ENCODE measurements at places on chromosomes 3 and 15. TPM values are rescaled to one million over a fixed set of nuclear protein-coding genes. Genes with fewer than 3 reads are reported as not detected.

DNA sequence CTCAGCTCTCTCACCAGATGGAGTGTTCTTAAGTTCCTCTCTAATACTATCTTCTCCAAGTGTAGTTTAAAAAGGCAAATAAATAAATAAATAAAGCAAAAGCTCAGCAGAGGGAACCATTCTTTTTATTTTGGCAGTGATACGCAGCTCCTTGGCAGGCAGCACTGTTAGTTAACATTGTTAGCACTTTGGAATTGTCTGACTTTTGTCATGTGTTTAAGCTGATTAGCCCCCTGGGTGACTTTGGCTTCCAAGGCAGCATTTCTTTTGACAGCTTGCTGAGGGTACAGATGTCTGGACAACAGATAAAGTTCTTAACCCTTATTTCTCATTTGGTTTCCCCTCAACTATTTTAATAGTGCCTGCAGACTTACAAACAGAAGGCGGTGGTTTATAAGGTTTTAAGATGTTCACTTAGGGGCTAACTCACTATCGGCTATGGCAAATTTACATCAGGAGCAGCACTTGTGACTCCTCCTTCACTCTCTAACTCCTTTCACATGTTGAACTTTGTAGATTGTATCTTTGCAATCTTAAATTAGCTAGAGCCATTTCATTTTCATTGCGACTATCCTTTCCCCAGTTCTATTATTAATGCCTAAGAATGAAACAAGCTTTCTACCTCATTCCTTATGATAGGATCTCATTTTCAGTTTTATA lies 213.4 kb downstream of the ZBBX start:
- no peak for DNase-seq

- DNase-seq = no peak
Measured at GRCh38 chr3:114627770-114628169, 333.9 kb downstream of the TIGIT start.

DNA sequence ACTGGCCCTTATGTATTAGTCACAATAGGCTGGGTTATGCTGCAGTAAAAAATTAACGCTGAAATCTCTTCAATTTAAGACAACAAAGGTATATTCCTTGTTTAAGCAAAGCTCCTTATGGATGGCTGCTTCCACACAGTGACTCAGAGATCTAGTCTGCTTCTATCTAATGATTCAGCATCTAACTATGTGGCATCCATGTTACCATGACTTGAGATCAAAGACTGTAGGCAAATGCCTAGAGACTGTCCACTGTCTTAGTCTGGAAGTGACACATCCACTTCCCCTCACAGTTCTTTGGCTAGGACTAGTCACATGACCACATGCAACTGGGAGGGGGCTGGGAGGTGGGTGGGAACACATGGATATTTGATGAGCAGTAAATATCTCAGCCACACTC lies 61.3 kb upstream of the PSMD6 start:
- DNase-seq = no peak

- no peak for DNase-seq
Measured at GRCh38 chr3:101259485-101260341, 60.7 kb downstream of the IMPG2 start.

GRCh38 chr15:76185716-76186115 lies 125.6 kb downstream of the ETFA start:
- peak; percentile 19 for DNase-seq

DNA sequence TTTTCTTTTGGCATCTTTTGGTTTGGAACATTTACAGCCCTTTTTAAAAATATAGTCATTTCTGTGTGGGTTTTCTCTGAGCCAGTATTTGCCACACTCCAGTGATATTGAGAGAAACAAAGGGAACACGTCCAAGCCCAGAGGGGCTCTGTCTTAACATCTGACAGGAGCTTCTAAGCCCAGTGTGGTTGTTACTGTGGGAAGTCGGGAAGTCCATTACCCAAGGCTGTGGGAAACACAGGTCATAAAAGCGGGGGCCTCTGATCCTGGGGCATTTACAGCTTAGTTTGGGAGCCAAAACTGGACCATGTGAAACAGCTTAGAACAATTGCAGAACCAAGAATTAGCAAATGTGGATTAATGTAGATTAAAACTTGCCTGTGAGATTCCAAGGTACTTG lies 123.0 kb downstream of the PTPRG start:
- DNase-seq = no peak

DNA sequence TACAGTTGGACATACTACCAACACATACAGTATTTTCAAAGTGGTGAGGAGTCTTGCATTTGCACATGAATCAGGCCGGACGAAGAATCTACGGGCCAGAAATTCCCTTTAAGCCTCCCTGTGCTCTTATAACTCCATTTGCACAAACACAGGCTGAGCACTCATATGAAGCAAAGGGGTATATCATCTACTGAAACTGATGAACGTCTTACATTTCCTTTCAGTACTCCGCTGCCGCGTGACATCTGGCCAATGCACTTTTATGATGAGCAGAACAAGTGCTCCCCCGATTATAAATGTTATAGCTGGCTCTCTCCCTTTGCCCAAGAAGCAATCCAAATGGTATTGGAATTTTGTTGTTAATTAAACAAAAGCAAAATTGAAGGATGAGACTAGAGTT lies 110.3 kb upstream of the ICE2 start:
- DNase-seq = peak; percentile 46

- no peak for DNase-seq
Measured at GRCh38 chr3:139491027-139491700, 14.8 kb upstream of the RBP2 start.

DNA sequence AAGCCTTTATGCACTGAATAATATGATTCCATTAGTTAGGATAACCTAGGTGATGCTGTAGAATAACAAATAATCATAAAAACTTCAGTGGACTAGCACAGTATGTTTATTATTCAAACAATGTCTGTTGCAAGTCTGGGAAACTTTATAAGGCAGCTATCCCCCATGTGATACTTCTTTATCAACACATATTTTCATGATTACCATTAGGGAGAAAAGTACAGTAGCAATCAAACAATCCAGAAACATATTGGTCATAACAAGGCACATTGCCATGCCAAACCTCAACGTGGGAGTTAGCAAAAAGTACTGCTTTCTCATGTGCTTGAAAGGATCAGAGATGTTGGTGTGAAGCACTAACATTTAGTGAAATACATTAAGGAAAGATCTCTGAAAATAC lies 35.5 kb downstream of the EOMES start:
- no peak for DNase-seq

DNA sequence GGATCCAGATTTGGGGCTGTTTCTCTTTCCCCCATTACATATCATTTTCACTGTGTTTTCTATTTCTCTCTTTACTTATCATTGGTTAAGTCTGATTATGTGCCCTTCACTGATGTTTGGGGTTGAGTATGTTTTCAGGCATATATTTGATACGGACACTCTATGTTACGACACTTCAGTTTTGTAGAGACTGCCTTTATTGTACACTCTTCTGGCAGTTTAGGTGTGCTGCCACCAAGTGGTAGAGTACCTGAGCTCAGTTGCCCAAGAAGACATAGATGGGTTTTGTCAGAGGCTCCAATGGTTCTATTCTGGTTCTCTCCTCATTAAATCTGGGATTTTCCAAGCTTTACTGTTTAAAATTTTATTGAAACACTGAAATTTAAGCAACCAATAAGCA lies 255.0 kb upstream of the ROPN1 start:
- no peak for DNase-seq

- no peak for DNase-seq
Measured at GRCh38 chr15:80779658-80780415, 667 bp downstream of the CEMIP start.

DNA sequence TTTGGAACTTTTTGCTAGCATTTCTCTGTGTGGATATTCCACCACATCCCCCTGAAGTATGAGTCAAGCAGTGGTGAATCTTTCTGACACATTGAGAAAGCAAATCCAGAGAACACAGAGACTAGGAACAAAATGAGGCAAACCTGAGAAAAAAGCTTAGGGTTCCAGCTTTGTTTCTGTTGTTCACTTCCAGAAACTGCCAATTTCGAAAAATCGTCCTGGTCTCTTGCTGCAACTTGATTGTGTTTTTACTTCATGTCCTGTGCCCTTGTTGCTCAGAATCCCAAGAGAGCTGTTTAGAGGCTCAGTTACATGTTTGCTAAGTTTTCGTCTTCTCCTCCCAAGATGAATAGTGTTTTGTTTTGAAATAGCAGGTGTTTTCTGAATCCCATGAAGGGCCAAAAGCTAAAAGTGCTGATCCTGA lies 13.7 kb downstream of the MAP2K1 start:
- DNase-seq = no peak

DNA sequence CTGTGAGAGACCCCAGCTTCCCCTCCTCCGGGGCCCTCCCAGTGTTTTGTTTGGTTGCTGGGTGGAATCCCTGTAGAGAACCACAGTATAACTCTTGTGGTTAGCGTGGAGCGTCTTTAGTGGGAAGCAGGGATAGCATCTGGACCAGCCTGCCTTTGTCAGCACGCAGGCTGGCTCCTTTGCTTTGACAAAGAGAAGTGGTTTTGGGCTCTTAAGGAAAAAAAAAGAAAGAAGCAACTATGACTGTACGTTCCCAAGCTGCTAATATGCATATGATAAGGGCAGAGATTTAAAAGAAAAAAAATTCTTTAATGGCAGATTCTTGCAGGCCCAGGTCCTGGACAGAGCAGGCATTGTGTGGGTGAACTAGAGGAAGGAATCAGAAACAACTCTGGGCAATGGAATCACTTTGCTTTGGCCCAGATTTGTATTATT lies 340.8 kb upstream of the CTDSPL start:
- no peak for DNase-seq

GRCh38 chr3:156750874-156751245 lies 75.3 kb upstream of the LEKR1 start:
- no peak for DNase-seq

DNA sequence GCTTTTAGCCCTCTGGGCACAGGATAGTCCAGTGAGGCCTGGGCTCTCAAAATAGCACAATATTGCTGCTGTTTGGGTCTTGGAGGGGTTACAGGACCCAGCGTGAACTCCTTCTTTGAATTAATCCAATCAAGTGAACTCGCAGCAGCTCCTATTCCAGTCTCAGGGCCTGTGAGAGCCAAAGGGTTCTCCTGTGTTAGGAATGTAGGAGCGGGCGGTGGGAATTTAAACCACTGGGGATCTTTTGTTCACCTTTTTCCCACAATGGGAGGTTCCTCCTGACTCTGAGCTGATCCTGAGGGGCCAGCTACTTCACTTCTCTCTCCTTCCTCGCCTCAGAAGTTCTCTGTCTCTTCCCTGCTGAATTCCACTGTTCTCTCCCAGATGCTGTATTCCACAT lies 504.0 kb downstream of the UNC13C start:
- DNase-seq = no peak

The INAFM2 gene
- 10.2 TPM for total RNA-seq

The SLC15A2 gene
- total RNA-seq = 2.4 TPM

The ACP3 gene
- total RNA-seq = not detected

The COLQ gene
- 2.0 TPM for total RNA-seq

The DOCK3 gene
- total RNA-seq = 7.2 TPM

The DAZL gene
- not detected for total RNA-seq

The SOX14 gene
- total RNA-seq = not detected

The GOLGA6L7 gene
- total RNA-seq = not detected

The ROBO2 gene
- not detected for total RNA-seq

The TNNC1 gene
- 14.4 TPM for total RNA-seq
